Left kidney (tissue), 8 donors: ENCODE measurements at places on chromosomes 3 and 15. TPM values are rescaled to one million over a fixed set of nuclear protein-coding genes. Genes with fewer than 3 reads are reported as not detected.

Gene ATP13A3
- polyA plus RNA-seq = 124 TPM

- DNase-seq = no peak
Observed at GRCh38 chr3:58429657-58430056, 4.0 kb downstream of the PDHB start.

DNA sequence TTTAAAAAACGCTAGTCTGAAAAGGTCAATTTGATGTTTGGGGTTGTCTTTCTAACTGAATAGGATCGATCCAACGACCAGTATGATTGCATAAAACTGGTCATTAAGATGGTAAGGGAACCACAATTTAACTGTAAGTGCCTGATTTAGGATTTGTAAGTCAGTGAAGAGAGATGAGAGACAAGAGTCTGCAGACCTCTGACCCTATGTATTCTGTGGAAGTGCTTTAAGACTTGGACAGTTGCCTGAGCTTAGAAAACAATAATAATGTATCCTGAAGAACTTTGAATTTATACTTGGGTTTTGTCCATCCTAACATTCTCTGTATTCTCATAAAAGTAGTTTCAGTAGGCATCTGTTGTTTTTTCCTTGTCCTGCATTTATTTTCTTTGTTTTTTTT, 221.4 kb upstream of the SUCLG2 start:
- no peak for DNase-seq

Gene SEMA3G
- 19.1 TPM for polyA plus RNA-seq

Gene C3orf62
- polyA plus RNA-seq = 13.1 TPM

Gene CACNA2D2
- polyA plus RNA-seq = 14.6 TPM

Gene TF
- 7.9 TPM for polyA plus RNA-seq

- no peak for DNase-seq
Observed at GRCh38 chr3:36480911-36481648, 100.8 kb downstream of the STAC start.

Gene PARP16
- polyA plus RNA-seq = 17.9 TPM

Gene WWTR1
- 102 TPM for polyA plus RNA-seq

- no peak for DNase-seq
Observed at GRCh38 chr3:194169595-194169994, 33.6 kb downstream of the HES1 start.

GRCh38 chr3:178546079-178546478, 9.8 kb downstream of the KCNMB2 start:
- no peak for DNase-seq

DNA sequence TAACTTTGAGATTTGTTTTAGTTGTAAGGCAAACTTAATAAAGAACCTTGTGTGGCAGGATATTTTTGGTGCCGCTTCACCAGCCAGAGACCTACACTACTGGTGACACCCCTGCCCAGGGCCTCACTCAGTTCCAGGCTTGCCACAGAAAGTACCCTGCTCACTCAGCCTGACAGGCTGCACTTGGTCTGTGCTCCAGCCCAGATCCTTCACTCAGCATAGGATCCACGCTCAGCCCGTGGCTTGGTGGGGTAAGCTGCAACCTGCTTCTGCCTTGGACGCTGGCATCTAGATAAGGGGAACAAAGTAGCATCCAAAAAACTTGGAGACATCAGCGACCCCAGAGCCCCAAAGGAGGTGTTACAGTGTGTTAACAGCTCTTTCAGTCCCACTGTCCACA, 825.5 kb downstream of the EPHA3 start:
- DNase-seq = no peak

Gene UACA
- polyA plus RNA-seq = 120 TPM

Gene PARP9
- polyA plus RNA-seq = 17.4 TPM

GRCh38 chr3:150443331-150443741, 35.2 kb downstream of the TSC22D2 start:
- no peak for DNase-seq

- peak; percentile 55 for DNase-seq
Observed at GRCh38 chr3:2770451-2770850, 339.7 kb downstream of the IL5RA start.

GRCh38 chr3:121796970-121797369, 37.9 kb downstream of the IQCB1 start:
- DNase-seq = no peak

Gene IL5RA
- polyA plus RNA-seq = 0.73 TPM

- no peak for DNase-seq
Observed at GRCh38 chr3:17130956-17131355, 246.2 kb downstream of the PLCL2 start.
